ENCODE measurements at places on chromosomes 2 and 18.

GRCh38 chr18:62264984-62265383 lies 60.1 kb upstream of the TNFRSF11A start:
- no peak for DNase-seq

- DNase-seq = no peak
Observed at GRCh38 chr18:5065615-5066014, 131.4 kb downstream of the AKAIN1 start.

- peak; percentile 90 for DNase-seq
Observed at GRCh38 chr18:50879302-50880118, 592 bp downstream of the ME2 start.

DNA sequence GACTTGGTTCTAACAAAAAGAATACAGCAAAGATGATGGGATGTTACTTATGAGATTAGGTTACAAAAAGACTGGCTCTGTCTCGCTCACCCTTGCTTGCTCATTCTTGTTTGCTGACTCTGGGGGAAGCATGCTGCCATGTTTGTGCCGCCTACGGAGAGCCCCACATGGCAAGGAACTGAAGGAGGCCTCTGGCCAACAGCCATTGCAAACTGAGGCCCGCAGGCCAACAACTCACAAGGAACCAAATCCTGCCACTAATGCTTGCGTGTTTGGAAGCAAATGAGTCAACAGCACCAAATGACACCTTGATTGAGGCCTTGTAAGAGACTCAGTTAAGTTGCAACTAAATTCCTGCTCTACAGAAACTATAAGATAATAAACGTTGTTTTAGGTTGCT lies 297.6 kb upstream of the STON1 start:
- no peak for DNase-seq

- DNase-seq = no peak
Observed at GRCh38 chr2:3272761-3273160, 104.9 kb downstream of the EIPR1 start.

DNA sequence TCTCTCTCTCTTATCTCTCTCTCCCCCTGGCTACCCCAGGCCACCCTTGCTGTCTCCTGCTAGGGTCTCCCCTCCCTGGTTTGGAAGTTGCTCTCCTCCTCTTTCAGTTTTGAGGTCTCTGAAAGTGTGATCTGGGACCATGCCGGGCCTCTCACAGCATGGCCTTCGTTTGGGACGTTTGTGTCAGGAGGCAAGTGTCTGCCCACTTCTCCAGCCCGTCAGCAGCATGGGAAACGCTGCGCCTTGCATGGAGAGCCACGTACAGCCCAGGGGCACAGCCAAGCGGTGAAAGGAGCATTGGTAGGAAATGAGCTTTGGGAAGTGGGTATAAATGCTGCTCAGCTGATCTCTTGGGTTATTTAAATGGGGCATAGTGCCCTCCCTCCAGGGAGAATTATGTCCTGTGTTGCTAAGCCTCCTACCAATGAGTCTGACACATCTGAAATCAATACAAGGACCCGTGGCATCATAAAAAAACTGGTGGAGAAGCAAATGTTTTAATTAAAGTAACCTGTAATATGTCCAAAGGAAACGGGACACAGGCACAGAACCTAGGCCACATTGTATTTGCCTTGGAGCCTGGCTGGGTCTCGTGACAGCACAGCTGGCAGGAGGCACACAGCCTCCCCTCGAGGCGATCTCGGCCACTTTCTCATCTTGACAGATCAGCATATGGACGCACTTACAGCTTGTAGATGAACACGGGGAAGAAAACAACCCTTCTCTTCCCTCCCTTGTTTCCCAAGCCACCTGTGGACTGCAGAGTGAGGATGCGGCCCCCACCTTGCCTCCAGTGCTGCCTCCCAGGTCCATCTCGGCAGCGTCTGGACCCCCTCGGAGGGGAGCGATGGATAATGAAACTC lies 72.7 kb downstream of the SH3RF3 start:
- DNase-seq = no peak

DNA sequence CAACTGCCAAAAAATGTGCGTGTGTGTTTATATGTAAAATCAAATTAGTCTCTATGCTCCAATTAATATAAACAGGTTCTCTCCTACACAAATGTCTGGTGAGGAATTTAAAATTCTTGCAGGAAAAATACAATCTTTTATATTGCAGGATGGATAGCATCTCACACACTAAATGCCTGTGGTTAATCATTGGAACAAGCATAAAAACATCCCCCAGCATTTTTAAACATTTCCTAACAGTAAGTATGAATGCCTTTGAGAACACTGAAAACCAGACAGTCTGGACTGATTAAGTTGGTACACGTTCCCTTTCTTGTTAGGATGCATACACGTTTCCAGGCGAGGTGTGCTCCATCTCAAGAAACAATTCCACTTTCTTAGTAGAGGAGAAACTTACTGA lies 29.9 kb upstream of the PDE1A start:
- DNase-seq = no peak

- DNase-seq = peak; percentile 86
Observed at GRCh38 chr2:121999264-121999663, 243.8 kb downstream of the TSN start.

DNA sequence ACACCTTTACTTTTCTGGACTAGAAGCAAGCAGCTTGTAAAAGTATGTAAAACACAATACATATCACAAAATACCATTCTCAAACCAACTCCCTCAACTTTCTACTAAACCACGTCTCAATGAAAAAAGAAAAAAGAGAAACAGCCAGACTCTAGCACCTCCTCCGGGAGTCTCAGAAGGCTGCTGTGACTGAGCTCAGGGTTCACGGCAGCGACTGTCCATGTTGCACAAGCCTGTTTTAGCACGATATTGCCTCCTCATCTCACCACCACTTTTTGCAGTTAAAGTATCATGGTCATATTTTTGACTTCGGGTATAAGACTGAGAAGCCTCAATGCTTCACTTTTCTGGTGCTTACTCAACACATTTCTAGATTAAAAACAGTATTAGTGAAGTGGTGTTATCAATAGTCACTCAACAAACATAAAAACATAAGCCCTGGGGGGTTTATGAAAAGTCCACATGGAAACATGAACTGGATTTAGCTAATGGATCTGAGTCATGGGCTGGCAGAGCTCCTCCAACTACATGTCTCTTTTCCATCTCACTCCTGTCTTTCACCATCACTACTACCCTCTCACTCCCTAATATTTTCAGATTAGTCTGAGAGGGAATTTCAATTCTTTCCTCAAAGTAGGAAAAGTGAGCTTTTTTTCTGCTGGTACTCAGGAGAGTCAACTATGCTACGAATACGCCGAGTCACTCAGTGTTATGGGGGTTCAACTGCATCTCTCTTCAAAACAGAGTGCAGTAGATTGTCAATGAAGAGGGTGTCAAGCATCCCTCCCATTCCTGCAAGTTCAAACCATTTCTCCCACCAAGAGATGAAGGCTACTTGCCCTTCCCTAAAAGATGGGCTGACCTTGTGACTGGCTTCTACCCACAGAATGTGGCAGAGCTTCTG lies 113.7 kb downstream of the OSR1 start:
- DNase-seq = no peak

GRCh38 chr18:61764381-61764780 lies 128.4 kb downstream of the RNF152 start:
- DNase-seq = no peak

All from NCI-H146 (cell line).